ENCODE measurements at places on chromosomes 4 and X. TPM values are rescaled to one million over a fixed set of nuclear protein-coding genes. Genes with fewer than 3 reads are reported as not detected.

The COL25A1 gene
- not detected for total RNA-seq

The XPNPEP2 gene
- not detected for total RNA-seq

The KLF8 gene
- total RNA-seq = 1.5 TPM

The FGF13 gene
- not detected for total RNA-seq

The GUCY1A1 gene
- 0.61 TPM for total RNA-seq

The SOWAHD gene
- not detected for total RNA-seq

The MAGEA11 gene
- total RNA-seq = not detected

The MTNR1A gene
- total RNA-seq = not detected

The PCYT1B gene
- total RNA-seq = not detected

DNA sequence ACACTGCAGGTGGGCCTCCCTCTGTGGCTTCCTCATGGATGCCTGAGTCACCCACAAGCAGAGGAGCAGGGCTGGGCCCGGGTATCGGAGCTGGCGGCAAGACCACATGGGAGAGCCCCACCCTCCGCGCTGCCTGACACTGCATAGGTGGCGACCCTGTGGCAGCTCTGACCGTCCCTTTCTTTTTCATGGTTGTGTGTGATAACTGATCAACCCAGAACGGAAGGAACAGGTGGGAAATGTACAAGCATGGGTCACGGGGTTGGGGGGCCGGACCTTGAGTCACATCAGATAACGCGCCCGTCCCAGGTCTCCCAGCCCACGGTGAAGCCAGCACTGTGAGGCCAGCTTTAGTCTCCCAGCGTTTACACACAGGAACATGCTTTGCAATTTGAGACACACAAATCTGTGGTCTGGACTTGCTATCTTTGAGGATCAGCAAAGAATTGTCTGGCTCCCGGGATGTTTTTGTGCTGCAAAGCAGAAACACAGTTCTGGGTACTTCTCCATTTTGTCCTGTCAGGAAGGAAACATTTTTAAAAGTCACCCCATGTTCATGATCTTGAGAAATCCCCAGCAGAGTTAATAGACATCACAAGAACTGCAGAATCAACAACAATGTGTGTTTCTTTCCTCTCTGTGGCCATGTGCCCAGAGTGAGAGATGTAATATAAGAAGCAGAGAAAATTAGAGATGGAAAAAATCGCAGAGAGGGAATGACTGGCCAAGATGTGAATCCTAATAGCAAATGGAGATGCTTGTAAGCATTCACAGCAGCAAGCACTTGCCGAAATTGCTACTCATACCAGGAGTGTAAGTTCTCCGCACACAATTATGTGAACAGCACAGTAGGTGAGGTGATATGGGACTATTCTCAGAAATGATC is 70.1 kb upstream of the CBR4 start:
- DNase-seq = peak; percentile 85

GRCh38 chr4:7083597-7084563 is 16.0 kb upstream of the GRPEL1 start:
- no peak for DNase-seq

- no peak for DNase-seq
Measured at GRCh38 chr4:180751009-180751408, 1492.2 kb upstream of the TENM3 start.

DNA sequence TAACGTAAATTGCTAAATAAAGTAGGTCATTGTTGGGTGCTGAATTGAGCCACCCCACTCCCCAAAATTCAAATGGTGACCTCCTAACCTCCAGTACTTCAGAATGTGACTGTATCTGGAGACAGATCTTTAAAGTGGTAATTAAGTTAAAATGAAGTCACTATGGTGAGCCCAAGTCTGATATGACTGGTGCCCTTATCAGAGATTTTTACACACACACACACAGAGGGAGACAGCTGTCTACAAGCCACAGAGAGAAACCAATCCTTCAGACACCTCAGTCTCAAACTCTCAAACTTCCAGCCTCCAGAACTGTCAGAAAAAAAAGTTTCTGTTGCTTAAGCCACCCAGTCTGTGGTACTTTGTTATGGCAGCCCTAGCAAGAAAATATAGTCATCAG is 879.2 kb upstream of the INTU start:
- no peak for DNase-seq

DNA sequence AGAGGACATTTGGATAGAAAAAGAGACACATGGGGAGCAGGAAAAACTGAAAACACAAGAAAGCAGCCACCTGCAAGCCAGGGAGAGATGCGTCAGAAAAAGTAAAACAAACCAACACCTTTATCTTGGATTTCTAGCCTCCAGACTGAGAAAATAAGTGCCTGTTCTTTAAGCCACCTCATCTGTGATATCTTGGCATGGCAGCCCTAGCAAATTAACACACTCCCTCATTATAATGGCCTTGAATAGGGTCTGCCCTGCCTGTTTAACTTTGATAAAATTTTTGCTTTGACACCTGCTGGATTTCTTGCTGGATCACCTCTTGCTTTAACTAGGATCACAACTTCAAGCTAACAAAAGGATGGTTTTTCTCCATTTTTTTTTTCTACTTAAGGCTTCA is 1892.0 kb upstream of the IGFBP7 start:
- no peak for DNase-seq

- peak; percentile 5 for DNase-seq
Measured at GRCh38 chrX:46447384-46447783, 97.8 kb downstream of the ZNF674 start.

GRCh38 chr4:114494246-114494803 is 104.3 kb upstream of the UGT8 start:
- no peak for DNase-seq

- no peak for DNase-seq
Measured at GRCh38 chrX:71301195-71301924, at the start of gene ITGB1BP2. Gene ITGB1BP2, plus strand, starts transcription at chrX:71301750. Its CDS starts 57 bp downstream, at chrX:71301807.

DNA sequence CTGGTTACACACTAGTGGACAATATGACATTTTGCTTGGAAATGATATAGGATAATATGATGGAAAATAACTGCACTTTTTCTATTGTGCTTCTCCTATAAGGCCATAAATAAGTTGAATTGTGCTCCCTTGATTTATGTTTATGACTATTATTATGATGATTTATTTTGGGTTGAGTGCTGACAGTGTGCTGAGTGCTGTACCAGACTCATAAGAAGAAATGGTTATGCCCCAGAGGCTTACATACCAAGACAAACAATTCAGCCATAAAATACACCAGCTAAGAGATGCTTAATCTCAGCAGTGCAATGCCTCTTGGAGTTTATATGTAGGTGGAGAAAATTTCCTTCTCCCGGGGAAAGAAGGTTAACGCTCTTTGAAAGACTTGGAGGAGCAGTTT is 199.8 kb upstream of the NOCT start:
- no peak for DNase-seq

DNA sequence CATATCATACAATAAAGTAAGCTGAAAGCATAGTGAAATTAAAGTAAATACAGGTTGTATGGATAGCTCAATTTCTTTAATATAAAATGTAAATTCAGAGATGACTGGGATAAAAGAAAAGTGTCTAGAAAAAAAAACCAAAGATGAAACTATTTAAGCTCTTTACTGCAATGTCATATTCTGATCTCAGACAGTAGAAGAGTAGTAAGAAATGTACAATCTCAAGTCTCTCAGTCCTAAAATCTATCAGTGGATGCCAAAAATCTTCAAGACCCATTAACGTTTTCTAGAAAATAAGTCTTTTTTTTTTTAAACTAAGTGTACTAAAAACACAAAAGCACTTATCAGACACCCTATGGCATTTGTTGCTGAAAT is 13.8 kb downstream of the MGARP start:
- no peak for DNase-seq

DNA sequence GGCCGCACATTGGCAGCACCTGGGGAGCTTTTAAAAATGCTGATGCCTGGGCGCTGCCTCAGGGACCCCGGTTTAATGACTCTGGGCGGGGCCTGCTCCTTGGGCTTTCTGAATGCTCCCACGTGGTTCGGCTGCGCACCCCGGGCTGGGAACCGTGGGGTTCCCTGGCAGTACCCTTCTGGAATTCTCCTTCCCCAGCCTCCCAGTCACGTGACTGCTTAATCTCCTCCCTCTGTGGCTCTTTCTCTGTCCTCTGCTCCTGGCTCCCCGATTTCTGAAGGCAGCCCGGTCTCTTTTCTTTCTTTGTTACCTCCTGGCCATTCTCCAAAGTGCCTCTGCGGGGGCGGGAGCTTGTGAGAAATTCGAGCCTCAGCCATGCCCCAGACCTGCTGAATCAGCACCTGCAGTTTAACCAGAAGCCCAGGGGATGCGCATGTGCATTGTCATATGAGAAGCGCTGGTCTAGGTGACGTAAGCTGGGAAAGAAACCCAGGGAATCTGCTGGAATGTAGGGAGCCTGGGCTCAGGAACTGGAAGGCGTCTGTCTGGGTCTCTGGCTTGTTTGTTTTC is 16.6 kb downstream of the CLCN4 start:
- DNase-seq = peak; percentile 5

GRCh38 chr4:36476135-36476534 is 194.7 kb downstream of the DTHD1 start:
- no peak for DNase-seq

GRCh38 chr4:7805533-7806337 is 133.9 kb downstream of the AFAP1 start:
- DNase-seq = no peak

DNA sequence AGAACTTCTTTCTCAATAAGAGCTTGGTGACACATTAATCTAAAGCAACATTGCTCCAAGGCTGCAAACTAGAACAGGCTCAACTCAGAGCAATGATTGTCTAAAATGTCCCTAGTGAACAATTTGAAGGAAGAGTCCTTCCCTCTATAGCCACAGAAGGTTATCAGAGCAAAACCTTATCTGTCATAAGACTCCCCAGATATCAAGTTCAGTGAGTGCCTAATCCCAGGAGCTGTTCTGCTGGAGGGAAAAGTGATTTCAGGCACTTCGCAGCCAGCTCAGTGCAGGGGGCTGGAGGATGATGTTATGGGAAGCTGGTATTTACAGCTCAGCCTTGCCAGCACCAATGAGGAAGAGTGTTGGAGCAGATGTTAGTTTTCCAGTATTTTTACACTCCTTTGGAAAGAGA is 497.5 kb downstream of the INPP4B start:
- DNase-seq = no peak

DNA sequence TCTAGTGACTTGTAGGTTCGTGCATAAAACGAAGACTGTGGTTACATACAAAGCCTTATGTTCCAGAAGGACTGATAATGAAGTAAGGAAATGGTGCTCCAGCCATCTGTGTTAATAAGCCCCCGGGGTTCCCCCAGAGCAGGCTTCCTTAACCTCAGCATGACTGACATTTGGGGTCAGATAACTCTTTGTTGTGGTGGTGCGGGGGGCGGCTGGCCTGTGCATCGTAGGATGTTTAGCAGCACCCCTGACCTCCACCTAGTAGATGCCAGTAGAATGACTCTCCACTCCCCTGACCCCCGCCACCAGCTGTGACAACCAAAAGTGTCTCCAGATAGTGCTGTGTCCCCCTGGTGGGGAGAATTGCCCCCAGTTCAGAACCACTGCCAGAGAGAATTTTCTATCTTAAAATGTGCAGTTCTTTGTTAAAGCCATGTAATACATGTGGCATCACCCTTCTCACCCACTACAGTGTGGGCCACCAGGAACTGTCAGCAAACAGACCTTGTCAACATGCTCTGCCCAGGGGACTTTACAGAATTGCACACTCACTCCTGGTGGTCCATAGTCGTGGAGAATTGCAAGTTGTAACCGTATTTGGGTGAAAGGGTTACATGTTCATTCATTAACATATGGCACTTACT is 7.5 kb downstream of the SH3KBP1 start:
- DNase-seq = no peak

DNA sequence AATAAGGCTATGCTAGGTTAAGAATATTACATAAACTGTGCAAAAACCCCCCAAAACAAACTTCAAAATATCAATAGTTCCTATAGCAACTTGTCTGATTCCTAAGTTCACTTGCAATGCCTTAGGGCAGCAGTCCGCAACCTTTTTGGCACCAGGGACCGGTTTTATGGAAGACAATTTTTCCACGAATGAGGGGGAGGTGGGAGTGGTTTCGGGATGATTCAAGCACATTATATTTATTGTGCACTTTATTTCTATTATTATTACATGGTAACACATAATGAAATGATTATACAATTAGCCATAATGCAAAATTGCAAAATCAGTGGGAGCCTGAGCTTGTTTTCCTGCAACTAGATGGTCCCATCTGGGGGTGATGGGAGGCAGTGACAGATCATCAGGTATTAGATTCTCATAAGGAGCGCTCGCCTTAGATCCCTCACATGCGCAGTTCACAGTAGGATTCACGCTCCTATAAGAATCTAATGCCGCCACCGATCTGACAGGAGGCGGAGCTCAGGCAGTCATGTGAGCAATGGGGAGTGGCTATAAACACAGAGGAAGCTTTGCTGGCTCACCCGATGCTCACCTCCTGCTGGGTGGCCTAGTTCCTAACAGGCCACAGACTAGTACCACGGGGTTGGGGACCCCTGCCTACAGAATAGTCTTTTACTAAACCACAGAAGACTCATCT is 39.7 kb downstream of the ACOX3 start:
- DNase-seq = no peak

DNA sequence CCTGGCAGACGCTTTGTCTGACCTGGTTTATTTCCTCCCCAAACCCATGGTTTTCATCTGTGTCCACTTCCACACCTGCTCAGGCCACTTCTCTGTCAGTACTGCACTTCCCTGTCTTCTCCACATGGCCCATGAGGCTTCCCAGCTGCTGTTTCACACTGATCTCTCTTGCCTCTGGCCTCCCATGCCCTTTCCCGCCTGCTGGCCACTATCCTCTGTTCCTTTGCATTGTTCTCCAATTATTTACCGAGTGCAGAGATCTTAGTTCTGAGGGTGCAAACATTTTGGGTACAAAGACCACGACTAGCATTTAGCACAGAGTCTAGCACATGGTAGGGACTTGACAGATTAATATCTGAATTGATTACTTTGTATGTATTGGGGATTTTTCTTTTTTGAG is 174.8 kb upstream of the NPY2R start:
- no peak for DNase-seq

DNA sequence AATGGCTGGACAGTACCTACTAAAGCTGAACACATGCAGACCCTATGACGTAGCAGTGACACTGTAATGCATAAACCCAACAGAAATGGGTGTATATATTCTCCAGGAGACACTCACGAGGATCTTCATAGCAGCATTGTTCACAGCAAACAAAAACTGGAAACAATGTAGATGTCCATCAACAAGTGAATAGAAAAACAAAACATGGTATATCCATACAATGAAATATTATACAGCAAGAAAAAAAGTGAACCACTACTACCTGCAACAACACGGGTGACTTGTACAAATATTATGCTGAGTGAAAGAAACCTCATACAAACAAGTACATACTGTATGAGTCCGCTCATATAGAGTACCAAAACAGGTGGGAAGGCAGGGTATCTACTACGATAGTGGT is 16.5 kb downstream of the ARHGEF6 start:
- DNase-seq = no peak

DNA sequence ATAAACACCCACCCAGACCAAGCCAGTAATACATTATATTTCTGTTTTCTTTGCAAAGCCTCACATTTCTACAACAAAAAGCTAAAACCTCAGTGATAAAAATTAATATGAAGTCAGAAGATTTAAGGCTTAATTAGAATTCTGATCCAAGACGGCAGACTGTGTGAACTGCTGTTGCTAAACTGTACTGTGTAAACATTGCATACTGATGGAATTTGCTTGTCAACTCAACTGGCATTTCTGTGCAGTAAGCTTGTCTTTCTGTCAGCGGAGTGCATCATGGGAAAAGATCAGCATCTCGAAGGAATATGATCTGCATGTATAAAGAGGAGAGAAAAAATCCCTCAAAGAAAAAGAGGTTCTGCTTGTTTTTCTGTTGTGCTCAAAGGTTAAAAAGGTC is 69.4 kb upstream of the SPANXB1 start:
- DNase-seq = no peak

GRCh38 chr4:118206627-118207026 is 146.2 kb downstream of the PRSS12 start:
- DNase-seq = no peak

Data from HT-29 (cell line).